ENCODE measurements at places on chromosomes 16 and 17.

GRCh38 chr17:42814633-42815399, 9.3 kb downstream of the BECN1 start:
- DNase-seq = no peak

- DNase-seq = no peak
Observed at GRCh38 chr17:72117535-72118334, 3.1 kb upstream of the SOX9 start.

- DNase-seq = no peak
Observed at GRCh38 chr17:74779948-74780400, 3.8 kb upstream of the NAT9 start.

DNA sequence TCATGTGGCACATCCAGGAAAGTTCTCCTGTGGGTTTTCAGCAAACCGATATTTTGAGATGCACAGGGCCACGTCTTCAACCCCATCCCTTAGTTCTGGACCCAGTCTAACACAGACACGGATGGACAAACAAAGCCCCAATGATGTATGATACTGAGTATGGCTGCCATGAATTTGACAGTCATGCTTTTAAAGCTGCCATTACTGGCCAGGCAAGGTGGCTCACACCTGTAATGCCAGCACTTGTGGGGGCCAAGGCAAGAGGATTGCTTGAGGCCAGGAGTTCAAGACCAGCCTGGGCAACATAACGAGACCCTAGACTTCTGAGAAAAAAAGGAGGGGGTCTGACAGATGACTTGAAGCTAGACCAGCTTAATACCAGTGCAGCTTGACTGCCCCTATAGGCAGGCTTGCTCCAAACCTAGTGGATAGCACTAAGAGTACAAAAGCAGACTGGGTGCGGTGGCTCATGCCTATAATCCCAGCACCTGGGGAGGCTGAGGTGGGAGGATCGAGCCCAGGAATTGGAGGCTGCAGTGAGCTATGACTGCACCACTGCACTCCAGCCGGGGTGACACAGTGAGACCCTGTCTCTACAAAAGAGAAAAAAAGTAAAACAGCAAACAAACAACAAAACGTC, 10.8 kb upstream of the ZNF629 start:
- DNase-seq = no peak

- no peak for DNase-seq
Observed at GRCh38 chr17:7859028-7859427, 1.2 kb downstream of the CYB5D1 start.

Measured in esophagus squamous epithelium (tissue), 5 donors.